ENCODE measurements at places on chromosomes 2 and 18. TPM values are rescaled to one million over a fixed set of nuclear protein-coding genes. Genes with fewer than 3 reads are reported as not detected.

REG3A gene
- polyA plus RNA-seq: not detected

STARD6 gene
- 0.19 TPM for polyA plus RNA-seq

CABLES1 gene
- 27.9 TPM for polyA plus RNA-seq

CLASP1 gene
- 44.2 TPM for polyA plus RNA-seq

ALK gene
- 0.26 TPM for polyA plus RNA-seq

CROCC2 gene
- polyA plus RNA-seq: 0.05 TPM

ANKRD36C gene
- 14.4 TPM for polyA plus RNA-seq

KIAA2012 gene
- polyA plus RNA-seq: 0.17 TPM

FANCL gene
- 54.7 TPM for polyA plus RNA-seq

WDR54 gene
- 43.1 TPM for polyA plus RNA-seq

SLC40A1 gene
- 161 TPM for polyA plus RNA-seq

DOK6 gene
- 17.5 TPM for polyA plus RNA-seq

RUFY4 gene
- polyA plus RNA-seq: 0.18 TPM

GPN1 gene
- polyA plus RNA-seq: 58.1 TPM

CXCR4 gene
- polyA plus RNA-seq: 52.8 TPM

OBSL1 gene
- 151 TPM for polyA plus RNA-seq

HOXD12 gene
- 0.30 TPM for polyA plus RNA-seq

LRP2 gene
- polyA plus RNA-seq: 189 TPM

R3HDM1 gene
- 30.5 TPM for polyA plus RNA-seq

ABCB11 gene
- 0.13 TPM for polyA plus RNA-seq
